ENCODE measurements at places on chromosomes 7 and 10.

DNA sequence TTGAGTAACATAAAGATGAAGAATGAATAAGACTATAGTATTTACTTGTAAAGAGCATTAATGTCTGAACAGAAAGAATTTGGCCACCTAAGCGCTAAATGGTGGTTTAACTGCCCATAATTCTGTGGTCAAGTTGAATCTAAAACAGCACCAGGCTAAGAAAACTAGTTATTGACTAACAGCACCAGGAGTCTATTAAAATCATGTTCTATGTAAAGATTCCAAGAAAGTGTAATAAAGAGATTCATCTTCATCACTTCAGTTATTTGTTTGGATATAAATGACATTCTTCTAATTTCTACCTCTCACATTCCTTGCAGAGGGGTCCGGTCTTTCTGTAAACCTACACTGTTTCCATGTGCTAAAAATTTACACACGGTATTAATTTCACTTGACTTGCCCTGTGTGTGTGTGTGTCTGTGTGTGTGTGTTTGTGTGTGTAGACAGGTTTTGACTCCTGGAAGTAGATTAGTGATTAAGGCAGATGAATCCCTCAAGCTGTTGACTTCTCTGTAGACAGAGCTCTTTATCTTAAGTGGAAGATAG is 84.4 kb downstream of the KLF6 start:
- DNase-seq = no peak

- peak; percentile 20 for DNase-seq
Observed at GRCh38 chr10:84008878-84009277, 130.4 kb upstream of the GHITM start.

GRCh38 chr7:137342265-137342664 is 1.3 kb downstream of the PTN start:
- DNase-seq = no peak

- DNase-seq = peak; percentile 2
Observed at GRCh38 chr7:143436325-143436946, 6.8 kb upstream of the TAS2R60 start.

DNA sequence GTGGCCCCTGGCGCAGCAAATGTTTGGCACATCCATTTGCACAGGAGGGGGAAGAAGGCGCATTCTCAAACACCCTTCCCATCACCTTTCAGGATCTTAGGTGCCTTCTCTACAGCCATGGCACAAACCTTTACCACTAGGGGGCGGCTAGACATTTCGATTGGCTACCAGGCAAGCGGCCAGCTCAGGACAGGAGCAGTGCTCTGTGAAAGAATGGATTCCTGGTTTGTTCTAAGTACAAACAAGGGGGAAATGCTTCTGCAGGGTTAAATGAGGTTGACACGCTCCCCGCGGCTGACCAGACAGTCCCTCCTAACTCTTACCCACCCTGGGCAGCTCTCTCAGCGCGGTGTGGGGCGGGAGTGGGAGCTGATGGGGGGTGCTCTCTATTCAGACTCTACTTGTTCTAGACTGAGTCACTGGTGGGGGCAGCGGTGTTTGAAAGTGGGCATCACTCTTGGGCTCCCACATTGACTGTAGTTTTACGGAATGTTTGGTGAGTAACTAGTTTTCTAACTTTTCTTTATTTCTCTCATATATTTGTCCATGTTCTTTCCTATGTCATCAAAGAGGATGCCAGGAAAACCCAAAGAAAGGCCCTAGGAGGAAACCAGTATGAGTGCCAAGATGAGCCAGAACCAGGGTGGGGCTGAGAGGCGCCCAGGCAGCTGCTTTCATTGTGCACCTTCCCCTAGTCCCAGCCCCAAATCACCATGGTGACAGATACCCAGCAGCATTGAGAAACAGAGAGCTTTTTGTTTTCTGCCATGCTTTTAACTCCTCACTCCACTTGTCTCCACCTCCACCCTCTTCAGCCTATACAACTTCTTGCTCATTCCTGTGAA is 61.4 kb upstream of the GPR158 start:
- peak; percentile 9 for DNase-seq

DNA sequence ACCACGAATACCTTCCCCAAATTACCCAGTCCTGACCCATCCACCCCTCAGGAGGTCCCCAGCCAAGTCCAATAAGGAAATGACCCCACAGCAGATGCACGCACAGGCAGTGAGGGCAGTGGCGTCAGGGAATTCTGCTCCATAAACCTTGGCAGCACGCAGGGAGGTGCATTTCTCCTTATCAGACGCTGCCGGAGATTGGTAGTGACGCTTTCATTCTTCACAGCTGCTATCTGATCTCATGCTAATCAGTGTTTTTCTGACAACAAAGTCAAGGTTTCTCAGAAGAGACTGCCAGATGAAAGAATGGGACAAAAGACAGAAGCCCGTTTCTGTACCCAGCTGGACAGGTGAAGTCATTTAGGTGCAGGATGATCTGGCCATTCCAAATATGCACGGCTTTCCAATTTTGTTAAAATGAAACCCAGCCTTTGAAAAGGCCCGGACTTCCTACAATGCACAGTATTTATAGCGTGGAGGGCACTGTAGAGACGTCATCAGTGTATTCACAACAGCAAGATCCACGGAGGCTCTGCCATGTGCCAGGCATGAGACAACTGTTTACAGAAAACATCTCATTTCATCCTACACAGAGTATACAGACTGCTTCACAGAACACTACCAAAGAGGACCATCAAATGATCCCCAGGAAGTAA is 35.3 kb downstream of the DIP2C start:
- no peak for DNase-seq

DNA sequence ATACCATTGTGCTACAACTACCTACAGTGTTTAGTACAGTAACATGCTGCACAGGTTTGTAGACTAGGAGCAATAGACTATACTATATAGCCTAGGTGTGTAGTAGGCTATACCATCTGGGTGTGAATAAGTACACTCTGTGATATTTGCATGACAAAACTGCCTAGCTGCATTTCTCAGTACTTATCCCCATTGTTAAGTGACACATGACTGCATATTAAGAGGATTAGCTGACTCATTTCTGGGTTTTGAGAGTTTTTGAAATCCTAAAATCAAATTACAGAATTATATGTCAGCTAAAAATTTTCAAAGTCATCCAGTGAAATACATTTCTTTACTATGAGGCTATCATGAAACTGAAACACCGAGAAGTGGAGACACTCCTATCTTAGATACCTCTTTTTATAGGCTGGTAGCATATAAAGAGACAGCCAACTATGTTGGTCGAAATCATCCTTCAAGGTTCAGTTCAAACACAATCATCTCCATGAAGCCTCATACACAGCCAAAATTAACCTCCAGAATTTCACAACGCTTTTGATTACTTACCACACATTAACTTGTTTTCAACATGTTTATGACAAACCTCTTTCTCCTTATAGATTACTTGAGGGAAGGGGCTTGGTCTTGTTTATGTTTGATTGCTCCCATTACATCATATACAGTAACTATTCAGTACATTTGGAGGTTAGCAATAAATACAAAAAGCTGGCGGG is 89.8 kb upstream of the ANK3 start:
- no peak for DNase-seq

DNA sequence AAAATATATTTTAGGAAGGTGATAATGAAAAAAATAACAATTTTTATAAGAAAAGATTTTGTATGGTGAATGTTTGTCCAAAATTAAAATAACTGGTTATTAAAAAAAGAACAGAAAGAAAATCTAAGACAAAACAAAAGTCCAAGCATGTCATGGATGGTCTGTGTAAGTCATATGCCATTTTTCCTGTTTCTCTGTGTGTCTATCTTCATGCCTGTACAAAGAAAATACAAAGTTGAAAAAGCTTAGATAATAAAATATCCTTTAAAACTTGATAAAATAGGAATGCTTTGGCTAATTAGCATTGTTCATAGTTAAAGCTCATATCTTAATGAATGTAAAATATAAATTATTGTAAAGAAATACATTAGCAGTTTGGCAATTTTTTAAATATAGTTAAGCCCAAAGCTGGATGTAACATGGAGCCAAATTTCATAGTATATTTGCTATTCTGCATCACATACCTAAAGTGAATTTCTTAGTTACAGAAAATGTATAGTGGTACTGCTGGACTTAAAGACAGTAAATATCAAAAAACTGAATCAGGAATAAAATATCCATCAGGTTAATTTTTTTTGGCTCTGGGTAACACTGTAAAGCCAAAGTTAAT is 661.1 kb downstream of the PCDH15 start:
- DNase-seq = no peak

DNA sequence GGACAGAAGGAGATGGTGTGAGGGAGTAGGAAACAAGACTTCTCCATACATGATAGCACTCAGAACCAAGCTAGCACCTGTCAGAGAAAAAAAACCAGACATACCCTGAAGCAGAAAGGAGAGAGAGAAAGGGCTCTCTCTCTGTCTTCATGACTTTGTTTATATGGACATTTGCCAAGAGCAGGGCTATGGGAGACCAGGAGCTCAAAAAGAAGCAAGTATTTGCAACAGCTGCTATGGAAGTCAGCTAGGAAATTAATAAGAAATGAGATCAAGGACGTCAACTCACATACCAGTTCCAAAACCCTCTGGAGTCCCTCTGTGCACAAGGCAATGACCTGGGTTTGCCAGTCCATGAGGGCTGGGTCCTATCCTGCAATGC is 111.6 kb downstream of the SGMS1 start:
- no peak for DNase-seq

GRCh38 chr7:64618785-64619456 is 47.0 kb upstream of the ZNF107 start:
- no peak for DNase-seq

DNA sequence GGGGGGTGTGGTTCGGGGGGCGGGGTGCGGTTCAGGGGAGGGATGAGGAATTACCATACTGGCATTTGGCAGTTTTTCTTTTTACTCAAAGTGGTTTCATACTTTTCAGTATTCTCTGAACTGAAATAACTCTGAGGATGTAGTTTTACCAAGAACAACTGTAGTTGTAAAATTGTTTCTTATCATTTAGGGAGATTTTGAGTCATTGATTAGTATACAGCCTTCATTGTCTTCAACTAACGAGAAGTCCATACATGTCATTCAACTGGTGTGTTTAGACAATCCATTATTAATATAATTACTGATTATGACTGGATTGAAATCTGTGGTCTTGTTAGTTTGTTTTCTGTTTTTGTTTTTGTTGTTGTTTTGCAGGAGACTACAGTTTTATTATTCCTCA is 40.8 kb downstream of the COPG2 start:
- DNase-seq = no peak

DNA sequence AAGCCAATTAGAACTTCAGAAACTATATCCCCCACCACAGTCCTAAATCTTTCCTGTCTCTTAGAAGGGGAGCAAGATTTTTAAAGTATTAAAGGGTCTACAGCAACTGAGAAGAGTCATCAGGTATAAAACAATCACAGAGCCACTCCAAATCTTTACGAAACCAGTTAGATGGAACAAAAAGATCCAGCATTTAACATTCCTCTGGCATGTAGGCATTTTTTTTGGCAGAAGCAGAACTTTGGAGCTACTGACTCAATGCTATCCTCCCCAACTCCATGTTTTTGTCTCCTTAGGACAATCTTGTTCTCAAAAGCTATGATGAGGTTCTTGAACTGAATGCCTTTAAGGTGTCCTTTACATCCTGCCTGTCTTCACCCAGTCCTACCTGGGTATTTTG is 333.3 kb downstream of the PRPF18 start:
- DNase-seq = no peak

- no peak for DNase-seq
Observed at GRCh38 chr7:35849158-35849831, 48.4 kb downstream of the SEPTIN7 start.

DNA sequence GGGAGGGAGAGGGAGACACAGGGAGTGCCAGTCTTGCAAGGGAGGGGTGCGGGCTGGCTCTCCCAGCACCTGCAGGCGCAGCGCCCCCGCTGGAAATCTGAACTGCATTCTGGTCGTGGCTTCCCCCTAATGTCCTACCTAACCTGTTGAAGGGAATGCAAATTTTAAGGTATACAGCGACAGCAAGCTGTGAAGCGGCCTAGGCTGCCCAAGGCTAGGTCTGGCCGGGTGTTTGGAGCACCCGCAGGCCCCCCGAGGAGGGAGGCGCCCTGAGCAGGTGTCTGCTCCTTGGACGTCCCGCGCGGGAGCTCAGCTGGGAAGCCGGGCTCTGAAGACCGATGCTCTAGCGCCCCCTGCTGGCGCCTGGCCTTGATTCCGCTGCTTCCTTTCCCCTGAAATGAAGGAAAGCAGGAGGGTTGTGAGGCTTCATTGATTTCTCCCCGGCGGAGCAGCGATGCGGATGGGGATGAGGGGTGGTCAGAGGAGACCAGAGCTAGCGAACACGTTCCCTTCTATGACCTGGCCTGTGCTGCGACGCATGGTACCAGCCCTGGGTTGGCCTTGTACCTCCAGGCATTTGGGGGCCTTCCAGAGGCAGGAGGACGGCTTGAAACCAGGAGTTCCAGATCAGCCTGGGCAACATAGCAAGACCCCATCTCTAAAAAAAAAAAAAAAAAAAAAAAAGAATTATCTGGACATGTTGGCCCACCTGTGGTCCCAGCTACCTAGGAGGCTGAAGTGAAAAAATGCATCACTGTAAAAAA is 601.3 kb downstream of the GALNT17 start:
- DNase-seq = peak; percentile 30

- DNase-seq = no peak
Observed at GRCh38 chr7:157352516-157352915, 15.7 kb downstream of the DNAJB6 start.

GRCh38 chr10:76769161-76769560 is 868.4 kb downstream of the KCNMA1 start:
- no peak for DNase-seq

GRCh38 chr10:70737250-70737649 is 47.9 kb downstream of the TBATA start:
- DNase-seq = no peak

DNA sequence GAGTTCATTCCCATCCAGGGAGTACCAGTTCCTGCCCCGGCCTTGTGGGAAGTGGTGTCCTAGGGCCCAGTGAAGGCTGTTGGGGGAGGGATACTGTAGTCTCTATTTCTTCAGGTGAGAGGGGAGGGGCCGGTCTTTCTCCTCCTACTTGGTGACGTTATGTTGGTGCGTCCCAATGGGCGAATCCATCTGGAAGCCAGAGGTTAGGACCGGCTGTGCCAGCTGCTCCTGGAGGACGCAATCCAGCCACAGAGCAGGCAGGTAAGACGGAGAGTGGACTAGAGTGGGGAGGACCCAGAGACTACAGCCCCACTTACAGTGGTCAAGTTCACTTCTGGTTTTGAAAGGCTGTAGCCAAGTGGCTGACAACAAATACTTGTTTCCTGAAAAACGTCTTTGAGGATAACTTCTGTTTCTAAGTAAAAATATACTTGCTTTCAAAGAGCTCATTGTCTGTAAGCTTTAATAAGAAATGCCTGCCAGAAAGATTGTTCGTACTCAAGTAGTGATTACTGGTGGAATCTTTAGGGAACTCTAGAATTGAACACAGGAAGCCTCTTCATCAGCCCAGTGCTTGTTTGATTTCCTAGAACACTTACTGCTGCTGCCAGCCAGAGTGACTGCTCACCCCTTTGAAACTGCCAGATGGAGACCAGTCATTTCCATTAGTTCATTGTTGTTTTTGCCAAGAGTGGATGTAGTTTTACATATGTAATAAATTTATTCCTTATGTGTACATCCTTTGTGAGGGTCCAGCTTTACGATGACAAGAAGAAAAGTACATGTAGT is 25.4 kb downstream of the RBM33 start:
- no peak for DNase-seq

GRCh38 chr7:106609416-106609815 is 51.5 kb downstream of the CCDC71L start:
- DNase-seq = no peak

- DNase-seq = no peak
Observed at GRCh38 chr7:155893664-155894063, 81.4 kb upstream of the SHH start.

- DNase-seq = no peak
Observed at GRCh38 chr7:24457219-24457558, 116.1 kb upstream of the PALS2 start.

All from GM18507 (cell line).